Stimulated activated CD8-positive, alpha-beta memory T cell treated with anti-CD3 and anti-CD28 coated beads, Interleukin-4, amount 100 ng/mL, for 1 hour (primary cell): ENCODE measurements at places on chromosomes 5 and 9.

- no peak for DNase-seq
Observed at GRCh38 chr5:161263191-161263590, 283.3 kb downstream of the GABRB2 start.

- no peak for DNase-seq
Observed at GRCh38 chr9:71886015-71886414, 25.0 kb downstream of the ABHD17B start.

DNA sequence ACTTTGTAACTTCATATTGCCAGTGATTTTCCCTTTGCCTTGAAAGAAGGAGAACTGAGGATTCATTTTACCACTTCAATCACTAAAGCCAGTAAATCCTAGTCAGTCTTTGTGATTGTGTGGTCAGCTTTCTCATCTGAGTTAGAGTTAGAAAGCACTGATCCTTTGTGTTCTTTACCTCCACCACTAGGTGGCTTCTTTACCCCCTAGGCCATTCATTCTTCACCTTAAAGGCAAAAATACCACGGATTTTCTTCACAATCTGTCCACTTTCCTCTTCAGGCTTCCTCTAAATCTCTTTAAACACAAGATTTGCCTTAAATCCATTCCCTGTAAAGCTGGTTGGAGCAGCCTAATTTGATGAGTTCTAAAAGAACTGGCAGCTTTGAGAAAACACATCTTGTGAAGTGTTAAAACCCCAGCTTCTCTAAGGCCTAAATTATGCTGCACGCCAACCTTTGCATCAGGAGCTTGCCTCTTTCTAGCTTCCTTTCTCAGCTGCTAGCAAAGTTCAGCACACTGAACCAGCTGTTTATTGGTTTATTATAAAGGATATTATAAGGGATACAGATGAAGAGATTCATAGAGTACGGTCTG is 20.4 kb downstream of the BDP1 start:
- no peak for DNase-seq

GRCh38 chr5:32711362-32711680 is 200 bp downstream of the NPR3 start:
- no peak for DNase-seq

DNA sequence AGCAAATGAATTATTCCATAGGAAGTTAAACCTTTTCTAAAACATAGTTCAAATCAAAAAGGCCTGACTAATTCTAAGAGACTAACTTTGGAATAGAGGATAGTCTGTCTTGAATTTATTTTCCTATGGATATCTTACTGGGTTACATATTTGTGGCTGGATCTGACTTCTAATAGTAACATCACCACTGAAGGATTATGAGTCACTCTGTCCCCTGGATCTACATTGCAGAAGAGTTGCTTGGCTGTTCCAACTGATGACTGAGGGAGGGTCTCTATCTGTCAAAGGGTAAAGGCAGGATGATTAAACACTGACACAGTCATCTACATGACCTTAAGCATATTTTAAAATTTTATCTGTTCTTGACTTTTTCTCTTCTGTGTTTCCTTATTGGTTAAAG is 119.6 kb upstream of the FST start:
- no peak for DNase-seq

DNA sequence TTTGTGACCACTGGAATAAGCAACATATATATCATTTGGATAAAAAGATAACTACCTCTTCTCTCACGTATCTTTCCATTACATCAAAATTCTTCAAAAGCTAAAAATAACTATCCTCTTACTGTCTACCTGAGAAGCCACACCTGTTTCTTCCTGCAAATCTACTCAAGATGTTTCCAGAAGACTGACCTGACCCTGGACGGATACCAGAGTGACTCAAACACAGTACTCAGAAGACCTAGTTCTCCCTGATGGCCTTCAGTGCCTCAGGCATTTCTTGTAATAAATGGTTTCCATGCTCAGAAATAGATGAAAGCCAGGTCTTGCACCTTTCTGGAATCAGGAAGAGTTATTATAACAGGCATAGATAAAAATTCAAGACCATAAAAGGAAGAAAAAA is 245.9 kb upstream of the PIK3R1 start:
- no peak for DNase-seq

GRCh38 chr5:94778732-94779131 is 160.3 kb downstream of the SLF1 start:
- DNase-seq, result no peak
